ENCODE measurements at places on chromosomes 2 and 18.

DNA sequence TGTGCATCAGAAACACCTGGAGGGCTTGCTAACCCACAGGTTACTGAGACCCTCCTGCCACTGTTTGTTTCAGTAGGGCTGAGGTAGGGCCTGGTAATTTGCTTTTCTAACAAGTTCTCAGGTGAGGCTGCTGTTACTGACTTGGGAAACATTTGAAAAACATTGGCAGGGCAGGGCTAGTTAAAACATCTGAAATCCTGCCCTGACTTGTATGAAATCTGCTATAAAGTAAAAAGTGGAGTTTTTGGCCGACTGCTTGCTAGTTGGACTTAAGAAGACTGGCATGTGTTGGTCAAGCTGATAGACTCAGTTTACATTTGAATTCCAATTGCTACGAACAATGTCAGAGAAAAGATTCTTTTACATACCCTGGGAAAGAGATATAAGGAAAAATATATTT, 111.6 kb upstream of the DLX2 start:
- no peak for DNase-seq

DNA sequence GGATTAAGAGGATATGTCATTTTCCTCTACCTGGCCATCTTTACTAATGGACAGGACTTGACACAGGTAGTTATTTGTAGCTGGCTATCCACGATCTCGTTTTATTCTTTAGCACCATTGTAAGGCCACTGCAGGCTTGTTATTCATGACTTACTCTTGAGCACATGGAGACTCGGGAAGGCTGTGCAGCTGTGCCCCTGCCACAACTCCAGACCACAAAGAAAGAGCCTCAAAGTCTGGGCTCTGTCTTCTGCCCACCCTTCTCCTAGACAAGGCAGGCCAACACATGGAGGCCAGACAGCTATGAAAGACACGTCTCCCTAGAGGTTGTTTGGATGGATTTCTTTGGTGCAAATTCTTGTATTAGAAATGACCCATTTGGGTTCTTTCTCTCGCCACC, 133.8 kb downstream of the NAPG start:
- DNase-seq: no peak

DNA sequence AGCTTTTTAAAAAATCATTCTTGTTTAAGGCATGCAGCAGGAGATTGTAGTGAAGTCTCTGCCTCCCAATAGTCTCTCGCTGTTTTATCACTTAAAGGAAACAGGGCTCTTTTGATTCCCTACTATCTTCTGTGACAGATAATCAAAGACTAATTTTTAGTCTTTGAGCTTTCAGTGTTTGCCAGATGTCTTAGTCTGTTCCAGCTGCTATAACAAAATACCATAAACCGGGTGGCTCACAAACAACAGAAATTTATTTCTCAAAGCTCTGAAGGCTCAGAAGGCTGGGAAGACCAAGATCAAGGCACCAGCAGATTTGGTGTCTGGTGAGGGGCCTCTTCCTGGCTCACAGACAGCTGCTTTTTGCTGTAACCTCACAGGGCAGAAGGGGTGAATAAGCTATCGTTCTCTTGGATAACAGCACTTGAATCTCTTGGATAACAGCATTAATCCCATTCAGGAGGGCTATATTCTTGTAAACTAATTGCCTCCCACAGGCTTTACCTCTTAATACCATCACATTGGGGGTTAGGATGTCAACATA, 37.8 kb upstream of the STAT4 start:
- DNase-seq: no peak

GRCh38 chr2:41495050-41495449, 552.8 kb upstream of the PKDCC start:
- DNase-seq: no peak

DNA sequence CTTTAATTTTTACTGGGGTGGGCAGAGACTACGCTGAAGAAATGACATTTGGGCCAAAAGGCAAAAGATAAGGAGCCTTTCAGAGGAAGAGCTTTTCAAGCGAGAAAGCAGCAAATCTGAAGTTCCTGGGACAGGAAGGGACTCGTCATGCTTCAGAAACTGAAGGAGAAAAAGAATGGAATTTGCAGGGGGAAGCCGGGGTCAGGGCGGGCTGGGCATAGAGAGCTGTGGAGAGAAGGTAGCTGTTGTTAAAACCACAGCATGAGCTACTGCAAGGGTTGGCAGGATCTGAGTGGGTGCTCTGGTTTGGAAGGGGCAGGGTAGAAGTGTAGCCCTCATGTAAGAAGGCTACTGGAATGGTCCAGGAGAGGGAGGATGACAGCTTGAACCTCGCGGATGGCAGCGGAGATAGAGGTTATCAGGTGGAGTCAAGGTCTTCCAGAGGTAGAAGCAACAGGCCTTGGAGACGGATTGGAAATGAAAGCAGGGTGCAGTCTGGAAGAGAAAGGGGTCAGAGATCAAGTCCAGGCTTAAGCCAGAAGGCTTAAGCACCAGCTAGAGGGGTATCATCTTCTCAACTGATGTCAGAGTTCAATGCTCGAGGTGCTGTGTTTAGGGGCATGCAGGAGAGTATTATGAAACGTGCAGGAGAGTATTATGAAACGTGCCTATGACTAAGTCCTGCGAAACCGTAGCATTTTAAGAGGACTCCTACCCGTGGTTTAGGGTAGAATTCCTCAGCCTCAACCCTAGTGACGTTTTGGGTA, 18.9 kb downstream of the ATP8B1 start:
- DNase-seq: no peak

DNA sequence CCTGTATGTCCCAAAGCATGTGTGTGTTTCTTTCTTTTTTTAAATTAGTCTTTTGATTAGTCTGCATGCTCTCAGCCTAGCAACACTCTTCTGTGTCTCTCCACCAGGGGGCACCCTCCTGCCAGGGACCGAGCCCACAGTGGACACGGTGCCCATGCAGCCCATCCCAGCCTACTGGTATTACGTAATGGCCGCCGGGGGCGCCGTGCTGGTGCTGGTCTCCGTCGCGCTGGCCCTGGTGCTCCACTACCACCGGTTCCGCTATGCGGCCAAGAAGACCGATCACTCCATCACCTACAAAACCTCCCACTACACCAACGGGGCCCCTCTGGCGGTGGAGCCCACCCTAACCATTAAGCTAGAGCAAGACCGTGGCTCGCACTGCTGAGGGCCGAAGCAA, 93.8 kb downstream of the NRP2 start:
- no peak for DNase-seq

DNA sequence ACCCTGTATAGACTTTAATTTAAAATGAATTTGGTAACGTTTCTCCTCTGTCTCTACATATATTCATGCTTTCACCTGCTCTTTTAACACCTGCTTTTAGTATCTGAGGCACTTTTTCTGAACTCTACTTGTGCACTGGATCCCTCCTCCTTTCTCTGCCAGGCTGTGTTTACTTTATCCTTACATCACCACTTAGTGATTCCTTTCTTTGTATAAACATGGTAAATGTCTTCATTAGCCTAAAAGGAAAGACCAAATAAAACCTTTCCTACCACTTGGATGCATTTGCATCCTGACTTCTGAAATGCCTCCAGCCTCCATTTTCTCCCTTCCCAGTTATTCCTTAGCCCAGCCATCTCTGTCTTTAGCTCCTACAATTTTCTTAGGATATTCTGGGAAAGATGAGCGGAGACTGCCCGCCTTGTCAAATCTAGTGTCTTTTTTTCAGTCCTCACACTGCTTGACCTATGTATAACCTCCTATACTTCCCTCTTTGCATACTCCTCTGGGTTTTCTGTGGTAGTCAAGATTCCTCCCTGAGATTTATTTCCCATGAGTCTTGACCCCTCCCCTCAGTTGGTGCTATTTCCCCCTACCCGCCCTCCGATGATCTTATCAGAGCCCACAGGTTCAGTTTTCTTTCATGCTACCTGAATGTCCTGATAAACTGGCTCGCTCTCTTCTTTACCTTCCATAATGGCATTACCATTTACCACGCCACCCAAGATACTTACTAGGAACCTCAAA, 44.8 kb downstream of the REL start:
- no peak for DNase-seq

DNA sequence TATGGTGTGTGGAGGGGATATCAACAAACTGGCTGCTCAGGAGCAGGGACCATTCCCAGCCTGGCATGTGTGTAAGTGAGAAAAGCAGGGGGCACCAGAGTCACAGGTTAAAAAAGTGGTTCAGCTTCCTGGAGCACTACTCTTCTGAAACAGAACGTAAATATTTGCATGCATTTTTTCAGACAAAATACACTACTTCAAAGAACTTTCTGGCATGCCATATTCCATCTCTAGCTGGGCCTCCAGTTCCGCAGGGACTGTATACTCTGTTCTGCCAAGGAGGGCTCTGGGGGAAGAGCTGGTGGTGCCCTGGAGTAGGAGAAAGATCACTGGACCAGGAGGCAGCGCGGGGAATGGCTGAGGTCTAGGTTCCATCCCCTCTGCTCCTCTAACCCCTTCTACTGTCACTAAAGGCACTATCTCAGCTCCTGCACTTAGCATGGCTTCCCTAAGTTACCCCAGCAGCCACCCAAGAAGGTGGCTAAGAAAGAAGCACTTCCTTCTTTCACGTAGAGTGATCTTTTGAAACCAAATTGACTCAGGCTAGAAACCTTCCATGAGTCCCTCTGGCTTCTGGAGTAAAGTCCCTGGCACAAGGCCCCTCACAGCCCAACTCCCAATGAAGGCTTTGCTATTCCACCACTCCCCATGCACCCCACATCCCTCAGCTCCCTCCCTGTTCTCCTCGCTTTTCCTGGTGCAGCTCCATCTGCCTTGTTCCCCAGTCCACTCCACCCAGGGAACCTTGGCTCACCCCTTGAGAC, 57.6 kb upstream of the CABLES1 start:
- DNase-seq: no peak

DNA sequence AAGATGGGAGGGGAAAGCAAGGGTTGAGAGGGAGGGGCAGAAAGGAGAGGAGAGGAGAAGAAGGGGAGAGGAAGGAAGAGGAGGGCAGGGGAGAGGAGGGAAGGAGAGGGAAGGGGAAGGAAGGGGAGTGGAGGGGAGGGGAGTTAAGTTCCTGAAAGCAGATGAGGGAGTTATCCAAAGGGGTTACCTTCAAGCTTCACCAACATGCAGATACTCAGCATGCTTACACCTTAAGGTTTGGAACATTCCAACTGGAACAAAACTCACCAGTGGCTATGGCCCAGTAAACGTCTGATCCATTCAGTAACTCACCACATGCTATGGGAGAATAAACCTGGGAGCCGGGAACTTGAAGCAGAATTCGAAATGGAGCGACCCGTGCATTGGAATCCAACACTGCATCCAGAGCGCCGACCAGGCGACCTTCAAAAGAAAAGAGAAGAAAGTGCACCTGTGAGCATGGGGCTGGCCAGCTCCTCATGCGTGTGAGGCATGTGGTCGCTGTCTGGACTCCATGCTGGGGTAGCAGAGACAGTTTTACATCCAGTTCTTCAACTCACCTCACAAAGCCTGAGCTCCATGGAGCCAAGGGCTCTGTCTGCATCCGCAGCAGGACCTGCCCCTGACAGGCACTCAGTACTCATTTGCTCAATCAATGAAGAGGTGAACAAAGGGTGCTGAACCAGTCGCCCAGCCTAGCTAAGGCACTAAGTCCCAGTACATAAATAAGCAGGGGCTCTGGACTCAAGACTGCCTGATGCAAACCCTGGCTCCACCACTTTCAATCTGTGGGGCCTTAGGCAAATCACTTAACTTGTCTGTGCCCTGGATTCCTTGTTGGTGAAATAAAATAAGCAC, 61.0 kb downstream of the TBC1D8 start:
- DNase-seq: no peak

- no peak for DNase-seq
Measured at GRCh38 chr2:151347906-151348305, 9.5 kb upstream of the TNFAIP6 start.

DNA sequence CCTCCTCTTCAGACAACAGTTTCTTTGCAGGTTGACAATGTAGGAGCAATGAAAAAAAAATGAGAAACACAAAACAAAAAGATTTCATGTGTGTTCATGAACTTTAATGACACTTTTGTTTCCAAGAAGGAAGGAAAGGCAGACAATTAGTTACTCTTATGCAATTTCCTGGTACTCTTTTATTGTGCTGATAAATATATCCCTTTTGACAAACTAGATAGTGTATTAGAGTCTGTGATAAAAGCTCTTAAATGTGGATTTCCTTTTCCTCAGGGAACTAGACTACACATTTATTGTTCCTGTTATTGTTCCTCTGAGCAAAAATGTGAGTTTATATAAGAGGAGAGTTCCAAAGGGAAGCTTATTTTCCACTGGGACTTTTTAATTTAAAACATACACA, 188.7 kb upstream of the NRXN1 start:
- no peak for DNase-seq

GRCh38 chr2:176461098-176461808, 192.0 kb downstream of the MTX2 start:
- DNase-seq: no peak

DNA sequence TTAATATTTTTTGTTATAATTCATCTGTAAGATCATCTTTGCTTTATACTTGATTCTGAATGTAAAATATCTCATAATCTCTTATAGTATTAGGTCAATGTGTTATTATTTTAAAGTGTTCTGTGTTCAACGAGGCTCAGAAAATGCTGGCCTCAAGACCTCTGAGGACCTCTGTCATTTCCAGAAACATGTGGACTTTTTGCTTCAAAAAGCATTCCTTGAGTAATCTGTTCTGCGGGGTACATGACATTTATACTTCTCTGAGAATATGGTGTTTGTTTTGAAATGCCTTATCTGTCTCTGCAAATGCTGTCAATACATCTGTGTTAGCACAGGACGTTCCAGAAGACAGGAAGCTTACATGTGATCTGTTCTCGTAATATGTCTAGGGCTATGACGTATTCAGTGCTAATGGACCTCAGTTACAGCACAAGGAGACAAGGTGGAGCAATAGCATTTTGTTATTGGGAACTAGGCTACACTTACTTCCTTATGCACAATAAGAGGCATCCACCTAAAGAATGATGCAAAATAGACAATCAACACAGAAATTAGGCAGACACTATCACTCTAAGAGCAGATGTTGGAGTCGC, 37.6 kb upstream of the IL1RL1 start:
- no peak for DNase-seq

GRCh38 chr18:9697121-9697520, 11.0 kb upstream of the RAB31 start:
- no peak for DNase-seq

- DNase-seq: no peak
Measured at GRCh38 chr2:65062843-65063825, 6.9 kb downstream of the CEP68 start.

- DNase-seq: no peak
Measured at GRCh38 chr2:190529486-190530247, 4.9 kb downstream of the NEMP2 start.

DNA sequence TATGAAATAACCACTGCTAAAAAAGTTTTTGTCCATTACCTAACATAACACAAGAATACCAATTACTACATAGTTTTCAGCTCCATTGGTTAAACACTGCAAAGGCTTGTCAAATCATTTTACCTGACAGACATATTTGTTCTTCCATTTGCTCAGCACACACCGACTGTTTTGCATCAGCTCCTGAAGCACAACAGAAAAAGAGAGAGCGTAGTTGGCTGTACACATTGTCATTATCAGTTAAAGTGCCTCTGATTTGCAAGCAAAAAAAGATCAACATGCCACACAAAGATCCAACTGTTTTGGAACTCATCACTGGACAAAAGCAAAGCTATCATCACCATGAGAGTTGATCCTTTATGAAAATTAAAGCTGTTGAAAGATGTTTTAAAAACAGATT, 103.8 kb downstream of the WDPCP start:
- DNase-seq: no peak

GRCh38 chr2:209525834-209526281, 102.0 kb downstream of the MAP2 start:
- DNase-seq: no peak

All from cerebellar nuclear complex (tissue), 1 donor.